ENCODE measurements at places on chromosomes 4 and X.

- DNase-seq: no peak
Measured at GRCh38 chr4:111986095-111986494, 159.2 kb upstream of the FAM241A start.

GRCh38 chr4:57287687-57288604 is 177.8 kb upstream of the IGFBP7 start:
- no peak for DNase-seq

DNA sequence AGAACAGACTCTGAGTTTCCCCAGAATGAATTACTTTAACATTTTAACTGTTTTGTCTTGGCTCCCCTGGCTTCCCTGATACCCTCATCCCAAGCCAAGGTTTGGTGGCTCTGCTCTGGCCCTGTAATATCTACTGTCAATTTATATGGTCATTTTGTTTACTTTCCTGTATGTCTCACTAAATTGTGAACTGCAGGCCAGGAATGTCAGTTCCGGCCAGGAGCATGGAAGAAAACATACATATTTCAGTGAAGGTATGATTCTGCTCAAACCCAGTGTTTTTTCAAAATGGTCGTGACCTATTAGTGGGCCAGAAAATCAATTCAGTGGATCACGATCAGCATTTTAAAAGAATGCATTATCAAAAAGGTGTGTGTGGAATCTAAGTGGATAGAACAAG is 1.2 kb downstream of the RPGR start:
- no peak for DNase-seq

DNA sequence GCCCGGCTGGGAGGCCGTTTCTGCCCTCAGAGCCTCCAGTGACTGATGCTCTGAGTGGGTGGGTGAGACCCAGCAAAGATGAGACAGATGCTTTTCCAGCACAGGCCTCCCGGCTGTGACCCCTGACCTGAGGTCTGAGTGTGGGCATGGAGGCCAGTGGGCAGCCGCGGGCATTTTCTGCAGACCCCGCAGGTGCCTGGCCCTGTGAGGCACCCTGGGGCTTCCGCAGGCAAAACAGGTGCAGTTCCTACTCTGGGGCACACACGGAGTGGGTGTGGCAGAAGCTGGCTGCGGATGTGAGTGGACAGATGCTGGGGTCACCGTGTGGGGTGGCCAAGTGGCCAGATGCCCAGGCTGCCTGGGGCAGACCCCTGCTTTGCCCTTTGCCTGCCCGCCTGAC is 14.8 kb downstream of the HTRA3 start:
- DNase-seq: no peak

DNA sequence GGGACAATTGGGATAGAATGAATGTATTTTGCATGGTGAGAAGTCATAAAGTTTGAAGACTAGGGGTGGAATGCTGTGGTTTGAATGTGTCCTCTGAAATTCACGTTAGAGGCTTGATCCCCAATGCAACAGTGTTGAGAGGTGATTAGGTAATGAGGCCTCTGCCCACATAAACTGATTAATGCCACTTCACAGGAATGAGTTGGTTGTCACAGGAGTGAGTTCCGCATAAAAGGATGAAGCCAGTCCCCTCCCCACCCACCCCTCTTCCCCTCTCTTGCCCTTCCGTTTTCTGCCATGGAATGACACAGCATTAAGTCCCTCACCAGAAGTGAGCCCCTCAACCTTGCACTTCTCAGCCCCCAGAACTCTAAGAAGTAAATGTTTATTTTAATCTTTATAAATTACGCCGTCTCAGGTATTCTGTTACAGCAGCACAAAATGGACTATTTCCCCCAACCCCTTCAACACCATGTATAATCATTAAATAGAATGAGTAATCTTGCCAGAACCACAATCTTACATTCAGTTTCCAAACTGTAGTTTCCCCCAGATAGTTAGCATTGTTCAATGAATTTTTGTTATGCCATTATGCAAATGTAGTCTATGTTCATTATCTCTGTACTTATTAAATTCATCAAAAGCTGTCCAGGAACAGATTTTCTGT is 5.5 kb upstream of the MMAA start:
- DNase-seq: no peak

GRCh38 chr4:184762100-184762499 is 28.2 kb upstream of the CENPU start:
- no peak for DNase-seq

- DNase-seq: no peak
Measured at GRCh38 chr4:81314196-81314896, 99.3 kb upstream of the PRKG2 start.

DNA sequence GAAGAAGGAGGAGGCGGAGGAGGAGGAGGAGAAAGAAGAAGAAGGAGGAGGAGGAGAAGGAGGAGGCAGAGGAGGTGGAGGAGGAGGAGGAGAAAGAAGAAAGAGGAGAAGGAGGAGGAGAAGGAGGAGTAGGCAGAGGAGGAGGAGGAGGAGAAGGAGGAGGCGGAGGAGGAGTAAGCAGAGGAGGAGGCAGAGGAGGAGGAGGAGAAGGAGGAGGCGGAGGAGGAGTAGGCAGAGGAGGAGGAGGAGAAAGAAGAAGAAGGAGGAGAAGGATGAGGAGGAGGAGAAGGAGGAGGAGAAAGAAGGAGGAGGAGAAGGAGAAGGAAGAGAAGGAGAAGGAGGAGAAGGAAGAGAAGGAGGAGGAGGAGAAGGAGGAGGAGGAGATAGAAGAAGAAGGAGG is 19.9 kb downstream of the MRFAP1 start:
- DNase-seq: no peak

DNA sequence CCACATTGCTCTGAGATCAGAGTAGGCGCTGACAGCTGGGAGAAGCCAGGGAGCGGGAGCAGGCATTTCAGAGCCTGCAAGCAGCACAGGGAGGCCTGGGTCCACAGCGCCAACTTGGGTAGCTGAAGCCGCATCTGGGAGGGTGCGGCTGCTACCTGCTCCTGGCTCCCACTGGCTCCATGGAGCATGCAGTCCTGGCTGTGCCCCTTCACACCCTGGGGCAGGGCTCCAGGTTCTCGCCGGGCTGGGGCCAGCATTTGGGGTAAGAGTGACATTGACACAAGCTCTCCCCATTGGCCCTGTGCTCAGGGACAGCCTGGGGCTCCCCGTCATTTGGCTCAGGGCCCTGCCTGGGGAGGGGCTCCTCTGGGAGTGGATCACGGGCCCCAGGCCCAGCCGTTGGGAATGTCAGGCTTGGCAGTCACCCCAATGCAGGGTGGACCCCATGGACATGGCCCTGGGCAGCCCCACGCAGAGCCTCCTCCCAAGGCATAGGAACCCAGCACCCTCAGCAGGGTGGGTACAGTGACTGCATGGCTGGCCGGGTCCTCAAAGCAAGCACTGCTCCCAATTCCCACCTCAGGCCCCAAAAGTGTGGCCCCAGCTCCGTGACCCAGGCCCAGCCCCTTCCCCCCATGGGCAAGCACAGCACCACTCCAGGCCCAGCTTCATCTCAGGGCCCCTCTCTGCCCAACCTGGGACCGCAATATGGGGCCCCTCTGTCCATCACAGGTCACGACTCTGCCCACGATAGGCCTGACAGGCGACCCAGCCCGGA is 82.4 kb downstream of the PRDM5 start:
- no peak for DNase-seq

DNA sequence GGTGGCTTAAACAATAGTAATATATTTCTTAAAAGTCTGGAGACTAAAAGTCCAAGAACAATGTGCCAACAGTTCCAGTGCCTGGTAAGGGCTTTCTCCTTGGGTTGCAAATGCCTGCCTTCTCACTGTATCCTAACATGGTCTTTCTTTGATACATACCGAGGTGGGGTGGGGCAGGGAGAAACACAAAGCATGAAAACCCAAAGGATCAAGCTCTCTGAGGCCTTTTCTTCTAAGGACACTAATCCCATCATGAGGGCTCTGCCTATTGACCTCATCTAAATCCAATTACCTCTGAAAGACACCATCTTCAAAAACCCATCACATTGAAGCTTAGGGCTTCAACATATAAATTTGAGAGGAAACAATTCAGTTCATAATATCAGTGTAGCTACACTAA is 311.3 kb downstream of the GRID2 start:
- no peak for DNase-seq

DNA sequence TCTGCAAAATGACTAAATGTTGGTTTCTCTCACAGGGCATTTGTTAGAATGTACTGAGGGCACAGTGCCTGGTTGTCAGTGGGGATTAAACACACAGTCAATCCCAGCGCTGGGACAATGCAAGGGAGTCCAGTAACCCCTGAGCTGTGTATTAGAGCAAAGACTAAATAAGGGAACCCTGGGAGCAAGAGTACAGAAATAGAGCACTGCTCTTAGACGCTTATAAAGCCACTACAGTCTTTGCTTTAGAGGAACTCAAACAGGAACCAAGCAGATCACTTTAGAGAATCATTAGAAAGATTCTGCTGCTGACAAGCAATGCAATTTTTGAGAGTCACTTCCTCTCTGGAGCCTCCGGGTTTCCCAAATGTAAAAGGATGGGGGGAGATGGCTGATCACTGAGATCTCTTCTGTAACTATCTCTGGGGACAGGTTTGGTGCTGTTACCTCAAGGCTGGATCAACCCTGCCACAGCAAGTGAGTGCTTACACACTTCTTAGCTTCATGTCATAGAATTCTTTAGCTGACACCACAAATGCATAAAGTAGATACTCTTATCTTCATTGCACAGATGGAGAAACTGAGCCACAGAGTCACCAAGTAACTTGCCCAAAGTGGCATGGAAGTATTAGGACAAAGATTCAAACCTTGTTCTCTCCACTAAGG is 137.8 kb upstream of the CPEB2 start:
- no peak for DNase-seq

DNA sequence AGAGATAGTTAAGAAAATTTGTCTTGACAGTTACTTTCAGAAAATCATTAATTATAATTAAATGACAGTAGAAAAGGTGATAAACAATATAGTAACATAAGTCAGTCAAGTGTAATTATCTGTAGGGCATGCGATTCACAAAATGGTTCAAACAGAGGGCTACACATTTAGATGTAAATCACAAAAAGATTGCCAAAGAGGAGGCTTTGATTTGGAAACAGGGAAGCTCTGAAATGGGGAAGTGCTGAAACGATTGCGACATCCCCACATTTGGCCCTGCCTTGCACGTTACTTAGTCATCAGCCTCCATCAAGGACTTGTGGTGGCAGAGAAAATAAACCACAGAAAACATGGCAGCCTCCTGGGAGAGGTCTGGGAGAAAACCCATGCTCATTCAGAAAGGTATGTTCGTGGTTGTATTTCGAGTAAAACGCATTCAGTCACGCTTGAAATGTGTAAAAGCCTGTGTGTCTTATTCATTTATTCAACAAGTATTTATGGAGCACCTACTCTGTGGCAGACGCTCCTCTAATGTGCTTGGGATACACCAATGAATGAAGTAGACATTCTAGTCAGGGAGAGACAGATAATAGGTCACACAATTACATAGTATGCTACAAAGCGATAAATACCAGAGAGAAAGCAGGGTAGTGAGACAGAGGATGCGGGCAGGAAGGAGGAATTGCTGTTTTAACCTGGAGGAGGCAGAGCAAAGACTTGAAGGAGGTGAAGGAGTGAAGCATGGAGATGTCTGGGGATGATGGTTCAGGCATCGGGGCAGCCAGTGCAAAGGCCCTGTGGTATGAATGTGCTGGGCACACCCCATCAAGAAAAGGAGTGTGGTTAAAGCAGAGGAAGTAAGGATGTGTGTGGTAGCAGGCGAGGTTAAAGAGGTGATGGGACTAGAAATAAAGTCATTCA is 7.8 kb downstream of the RBM47 start:
- no peak for DNase-seq

GRCh38 chrX:69153060-69153730 is 12.1 kb downstream of the PJA1 start:
- DNase-seq: no peak

GRCh38 chr4:88981993-88982392 is 75.0 kb downstream of the FAM13A start:
- DNase-seq: no peak

GRCh38 chr4:108171339-108172230 is 2.9 kb upstream of the LEF1 start:
- no peak for DNase-seq

- DNase-seq: no peak
Measured at GRCh38 chr4:173332963-173333657, 1.0 kb downstream of the HMGB2 start.

DNA sequence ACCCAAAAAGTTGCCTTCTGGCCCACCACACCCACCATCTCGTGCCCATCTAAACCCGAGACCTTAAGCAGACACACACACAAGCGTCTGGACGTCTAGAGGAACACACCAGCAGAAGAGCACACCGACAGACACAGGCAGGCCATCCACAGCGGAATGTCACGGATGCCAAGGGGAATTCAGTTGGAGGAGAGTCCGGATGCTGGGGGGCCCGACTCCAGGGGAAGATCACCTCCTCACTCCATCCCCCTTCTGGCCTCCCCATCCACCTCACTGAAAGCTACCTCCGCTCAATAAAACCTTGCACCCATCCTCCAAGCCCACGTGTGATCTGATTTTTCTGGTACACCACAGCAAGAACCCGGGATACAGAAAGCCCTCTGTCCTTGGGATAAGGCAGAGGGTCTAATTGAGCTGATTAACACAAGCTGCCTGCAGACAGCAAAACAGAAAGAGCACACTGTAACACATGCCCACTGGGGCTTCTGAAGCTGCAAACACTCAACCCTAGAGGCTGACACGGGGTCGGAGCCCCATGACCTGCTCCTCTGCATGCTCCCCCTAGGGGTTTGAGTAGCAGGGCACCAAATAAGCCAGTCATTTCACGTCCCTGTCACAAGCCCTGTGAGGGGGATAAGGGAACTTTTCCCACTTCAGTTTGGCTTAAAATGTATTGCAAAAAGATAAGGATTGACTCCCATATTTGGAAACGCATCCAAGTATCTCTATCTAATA is 339.6 kb upstream of the PCDH10 start:
- no peak for DNase-seq

- DNase-seq: peak; percentile 71
Measured at GRCh38 chrX:2677764-2678163, 13.3 kb upstream of the CD99 start.

DNA sequence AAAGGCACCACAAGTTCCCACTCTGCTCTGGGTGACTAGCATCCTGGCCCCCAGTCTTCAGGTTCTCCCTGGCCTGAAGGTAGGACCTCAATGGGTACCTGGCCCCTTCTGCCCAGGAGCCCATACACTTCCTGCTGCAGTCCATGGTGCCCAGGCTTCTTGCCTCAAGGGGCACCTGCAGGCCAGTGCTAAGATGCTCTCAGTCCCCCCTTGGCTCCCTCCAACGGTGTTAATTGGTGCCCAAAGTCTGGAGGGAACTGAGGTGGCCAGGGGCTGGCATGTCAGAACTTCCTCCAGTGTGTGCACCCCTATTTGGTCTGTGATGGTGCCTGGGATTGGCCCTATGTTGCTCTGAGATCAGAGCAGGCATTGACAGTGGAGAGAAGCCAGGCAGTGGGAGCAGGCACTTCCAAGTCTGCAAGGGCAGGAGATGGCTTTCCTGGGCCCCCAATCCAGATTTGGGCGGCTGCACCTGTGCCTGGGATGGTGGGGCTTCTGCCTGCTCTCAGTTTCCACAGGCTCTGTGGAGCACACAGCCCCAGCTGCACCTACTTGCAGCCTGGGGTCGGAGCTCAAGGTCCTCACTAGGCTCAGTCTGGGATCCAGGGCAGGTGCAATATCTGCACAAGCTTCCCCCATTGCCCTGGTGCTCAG is 301.6 kb downstream of the FAM47B start:
- no peak for DNase-seq

- no peak for DNase-seq
Measured at GRCh38 chr4:31458813-31459212, 738.6 kb downstream of the PCDH7 start.

GRCh38 chrX:150582338-150582948 is 14.0 kb downstream of the MTM1 start:
- DNase-seq: no peak
